ENCODE measurements at places on chromosomes 1 and 21.
A peak's percentile ranks its signal among the peaks of the same experiment; 100 is the strongest.

- no peak for DNase-seq
These were observed 405 bp upstream of the UHMK1 start for GRCh38 chr1:162497104-162497722.

- DNase-seq = no peak
These were observed 30.5 kb downstream of the RNF187 start for GRCh38 chr1:228517655-228518054.

- no peak for DNase-seq
These were observed at the start of gene C1orf94 for GRCh38 chr1:34176830-34177603. Gene C1orf94 (plus strand): TSS chr1:34176907. CDS start chr1:34177790, 883 bp downstream.

- DNase-seq = peak; percentile 76
These were observed at the start of gene ZFP69 for GRCh38 chr1:40476924-40477677. Gene ZFP69 (plus strand): TSS chr1:40477290. CDS start chr1:40479362, 2,072 bp downstream.

- no peak for DNase-seq
These were observed 308.5 kb upstream of the VAMP3 start for GRCh38 chr1:7462617-7463016.

GRCh38 chr1:151533870-151534269 is 6.2 kb upstream of the TUFT1 start:
- peak; percentile 59 for DNase-seq

DNA sequence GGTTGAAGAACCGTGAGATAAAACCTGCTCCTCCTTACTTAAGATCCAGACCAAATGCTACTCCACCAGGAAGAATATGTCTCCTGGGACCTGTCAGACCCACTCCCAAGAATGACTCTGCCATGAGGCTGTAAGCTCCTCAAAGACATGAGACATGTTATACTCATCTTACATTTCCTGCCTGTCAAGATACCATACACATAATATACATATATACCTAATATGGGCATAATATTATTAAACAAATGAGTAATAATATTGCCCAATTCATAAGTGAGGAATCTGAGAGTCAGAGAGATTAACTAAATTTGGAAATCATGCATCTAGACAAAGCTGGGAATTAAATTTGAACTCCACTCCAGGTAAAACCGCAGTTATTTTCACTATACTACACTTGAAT is 634.9 kb downstream of the LMO4 start:
- DNase-seq = no peak

DNA sequence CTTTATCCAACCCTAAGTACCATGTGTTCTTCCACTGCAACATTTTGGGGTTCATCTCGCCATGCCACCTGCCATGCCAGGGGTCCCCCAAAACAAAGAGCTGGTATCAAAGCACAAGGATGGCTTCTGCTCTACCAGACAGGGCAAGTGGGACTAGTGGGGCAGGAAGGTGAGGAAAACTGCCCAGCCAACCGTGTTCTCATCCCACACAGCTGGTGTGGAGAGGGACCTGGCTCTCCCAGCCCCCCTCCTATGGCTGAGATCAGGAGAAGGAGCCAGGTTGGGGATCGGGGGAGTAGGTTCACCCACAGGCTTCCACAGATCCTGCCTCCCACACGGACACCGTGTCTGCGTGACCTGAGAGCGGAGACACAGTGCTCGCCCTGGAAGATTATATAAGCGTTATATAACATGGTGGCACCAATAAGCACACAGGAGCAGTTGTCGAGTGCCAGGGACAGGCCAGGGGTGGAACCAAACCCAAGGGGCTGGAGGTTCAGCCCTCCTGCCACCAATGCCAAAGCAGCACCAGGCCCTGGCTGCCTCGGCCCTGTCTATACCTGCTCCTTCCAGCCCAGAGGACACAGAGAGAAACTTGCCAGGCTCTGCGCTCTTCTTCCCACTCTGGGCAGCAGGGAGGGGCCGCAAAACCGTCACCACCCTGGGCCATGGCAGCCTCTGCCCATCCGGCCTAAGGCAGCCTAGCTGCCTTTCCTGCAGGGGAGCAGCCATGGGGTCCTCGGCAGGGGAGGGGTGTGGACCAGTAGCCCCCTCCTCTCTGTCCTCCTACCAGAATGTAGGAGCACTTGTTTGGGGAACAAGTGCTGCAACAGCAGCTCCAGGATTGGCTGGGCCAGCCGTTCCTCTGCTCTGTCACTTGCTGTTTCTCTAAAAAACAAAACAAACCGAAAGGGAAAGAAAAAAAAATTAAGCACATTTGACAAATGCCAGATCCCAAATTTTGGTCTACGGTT is 43.5 kb downstream of the CD34 start:
- peak; percentile 79 for DNase-seq

- no peak for DNase-seq
These were observed 35.1 kb upstream of the ADORA3 start for GRCh38 chr1:111538343-111539025.

DNA sequence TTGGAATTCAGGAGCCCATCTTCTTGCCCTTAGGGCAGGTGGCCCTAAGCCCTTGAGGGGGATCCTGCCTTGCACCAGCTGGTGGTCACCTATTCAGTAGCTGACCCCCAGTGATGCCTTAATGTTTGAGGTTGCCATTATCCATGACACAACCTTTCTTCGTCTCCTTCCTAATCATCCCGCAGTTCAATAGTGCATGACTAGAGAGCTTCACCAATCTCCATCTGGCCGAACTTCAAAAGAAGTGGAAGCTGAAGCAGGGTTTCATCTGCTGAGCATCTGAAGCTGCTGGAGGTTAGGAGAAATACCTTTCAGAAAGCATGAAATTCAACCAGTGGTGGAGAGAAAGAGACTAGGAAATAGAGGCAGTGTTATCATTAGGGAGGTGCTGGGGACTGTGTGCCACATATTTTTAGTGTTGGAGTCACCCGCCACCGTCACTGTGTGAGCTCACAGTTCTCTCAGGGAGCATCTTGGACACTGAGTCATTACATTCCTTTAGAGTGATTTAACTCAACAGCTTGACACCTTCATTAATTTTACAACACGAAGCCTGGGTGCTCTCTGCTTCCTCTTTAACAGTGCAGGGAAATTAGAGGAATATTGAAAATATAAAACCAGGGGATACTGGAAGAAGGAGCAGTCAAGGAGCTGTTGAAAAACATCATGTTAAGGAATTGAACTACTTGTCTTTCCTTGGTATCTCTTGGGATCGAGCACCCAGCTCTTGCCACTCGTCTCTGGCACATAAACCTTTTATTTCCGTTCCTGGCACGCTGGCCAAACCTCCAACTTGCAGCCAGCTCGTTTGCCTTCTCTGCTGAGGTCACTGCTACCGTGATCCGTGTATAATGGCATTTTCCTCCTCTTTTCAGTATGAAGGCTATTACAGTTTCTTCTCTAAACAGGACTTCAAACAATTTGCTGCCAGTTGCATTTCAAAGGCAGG is 53.6 kb downstream of the PEX14 start:
- no peak for DNase-seq

DNA sequence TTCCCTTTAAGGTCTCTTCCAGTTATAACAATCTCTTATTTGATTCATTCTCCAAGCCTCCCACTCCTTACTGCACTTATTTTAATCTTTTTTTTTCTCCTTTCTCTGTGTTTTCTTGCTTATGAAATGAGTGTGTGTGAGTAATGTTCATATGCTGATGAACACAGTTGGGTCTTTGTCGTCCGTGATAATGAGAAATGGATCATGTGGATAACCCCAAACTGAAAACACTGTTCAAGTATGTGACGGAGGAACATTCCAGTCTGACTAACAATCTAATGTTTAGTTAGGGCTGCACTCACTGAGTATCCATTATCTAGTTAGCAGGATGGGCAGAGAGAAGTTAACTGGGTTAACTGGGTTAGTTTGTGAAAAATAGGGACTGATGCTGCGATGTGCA is 253.1 kb upstream of the DUSP10 start:
- no peak for DNase-seq

DNA sequence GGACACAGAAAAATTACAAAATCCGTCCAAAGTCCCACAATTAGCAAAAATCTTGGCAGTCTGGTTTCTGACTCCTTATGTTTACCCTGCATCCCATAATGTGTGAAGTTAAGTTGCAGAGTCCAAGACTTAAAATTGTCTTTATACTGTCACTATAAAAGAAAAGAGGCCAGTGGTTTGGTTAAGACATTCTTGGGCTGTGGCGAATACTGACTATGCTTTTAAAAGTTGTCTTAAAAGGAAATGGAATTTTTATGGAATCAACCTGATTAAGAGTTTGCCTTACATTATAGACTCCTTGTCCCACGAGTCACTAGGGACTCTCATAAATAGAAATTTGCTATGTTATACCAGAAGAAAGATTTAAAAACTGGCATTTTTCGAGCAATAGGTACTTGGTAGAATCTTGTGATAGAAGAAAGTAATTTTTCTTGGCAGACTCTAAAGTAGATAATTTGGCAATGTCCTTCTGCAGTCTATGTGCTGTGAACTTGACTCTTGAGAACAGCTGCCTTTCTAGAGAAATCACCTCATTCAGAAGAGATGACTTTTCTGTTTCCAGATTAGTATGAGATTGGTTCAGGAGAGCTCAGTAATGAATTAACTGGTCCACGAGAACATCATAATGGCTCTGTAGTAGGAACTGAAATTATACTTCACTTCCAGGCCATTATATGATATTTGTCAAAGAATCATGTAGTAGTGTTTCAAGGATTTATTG is 31.8 kb downstream of the NTNG1 start:
- no peak for DNase-seq

DNA sequence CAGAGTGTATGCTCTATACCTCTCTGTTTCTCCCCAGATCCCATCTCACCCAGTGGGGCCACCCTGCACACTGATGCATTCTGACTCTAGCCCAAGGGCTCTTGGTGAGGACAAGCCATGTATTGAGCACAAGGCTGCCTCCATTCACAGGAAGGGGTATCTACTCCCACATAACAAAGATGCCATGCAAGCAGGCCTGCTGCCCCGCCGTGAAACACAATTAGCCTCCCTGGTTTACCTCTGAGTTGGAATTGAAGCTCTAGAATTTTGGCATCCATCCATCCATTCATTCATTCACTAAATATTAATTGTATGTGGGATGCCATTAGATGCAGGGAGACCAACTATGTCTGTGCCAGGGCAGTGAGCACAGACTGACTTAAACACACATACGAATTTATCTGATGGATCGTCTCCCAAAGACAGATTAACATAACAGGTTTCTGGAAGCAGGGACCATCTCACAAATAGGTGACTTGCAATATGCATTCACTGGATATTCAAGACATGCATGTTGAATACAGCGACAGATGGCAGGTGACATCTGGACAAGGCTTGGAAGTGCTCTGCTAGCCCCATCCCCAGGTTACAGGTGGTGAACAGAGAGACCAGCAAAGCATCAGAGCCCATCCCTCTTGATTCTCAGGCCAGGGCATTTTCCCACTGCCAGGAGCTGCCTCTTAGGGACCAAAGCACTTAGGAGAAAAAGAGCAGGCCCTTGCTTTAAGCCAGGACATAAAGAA is 34.3 kb downstream of the TRABD2B start:
- no peak for DNase-seq
